ENCODE measurements at places on chromosomes 7 and 10.

GRCh38 chr7:94634502-94634901, 21.4 kb downstream of the SGCE start:
- no peak for DNase-seq

- DNase-seq: no peak
Measured at GRCh38 chr10:22978287-22978686, 50.4 kb downstream of the ARMC3 start.

- DNase-seq: peak; percentile 96
Measured at GRCh38 chr7:142568435-142569097, 180.7 kb upstream of the PRSS1 start.

DNA sequence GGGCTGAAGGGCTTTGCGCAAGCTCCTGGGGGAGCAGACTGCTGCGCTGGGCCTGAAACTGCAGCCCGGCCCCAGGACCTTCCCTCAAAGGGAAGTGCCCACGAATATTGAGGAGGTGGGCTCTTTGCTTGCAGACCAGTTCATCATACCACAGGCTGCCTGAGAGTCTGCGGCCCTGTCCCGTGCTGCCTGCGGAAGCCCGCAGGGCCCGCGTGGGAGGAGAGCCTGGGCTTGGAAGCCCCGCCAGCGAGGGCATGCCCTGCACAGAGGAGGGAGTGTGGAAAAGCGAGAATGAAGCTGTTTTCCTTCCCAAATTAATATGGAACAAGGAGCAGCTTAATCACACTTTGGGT, 83.6 kb upstream of the MKI67 start:
- DNase-seq: no peak

DNA sequence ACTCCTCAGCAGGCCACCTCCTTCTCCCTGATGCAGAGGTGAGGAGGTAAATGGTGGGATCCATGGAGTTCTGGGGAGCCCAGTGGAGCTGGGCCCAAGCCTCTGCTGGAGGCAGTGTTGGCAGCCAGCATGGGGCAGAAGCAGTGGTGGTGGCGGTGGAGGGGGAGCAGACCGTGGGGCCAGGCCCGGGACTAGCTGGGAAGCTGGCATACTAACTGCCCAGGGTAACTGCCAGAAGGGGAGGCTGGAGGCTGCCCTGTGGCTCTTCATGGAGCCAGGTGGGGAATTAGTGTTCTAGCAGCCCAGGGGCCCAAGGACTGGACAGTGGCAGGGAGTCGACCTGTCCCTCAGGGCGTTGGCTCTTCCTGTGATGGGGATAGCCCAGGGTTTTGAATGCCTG, 16.1 kb upstream of the SMARCD3 start:
- DNase-seq: no peak

- DNase-seq: no peak
Measured at GRCh38 chr7:141178486-141179135, 104.7 kb downstream of the TMEM178B start.

GRCh38 chr10:128400564-128400963, 274.3 kb upstream of the MKI67 start:
- no peak for DNase-seq

DNA sequence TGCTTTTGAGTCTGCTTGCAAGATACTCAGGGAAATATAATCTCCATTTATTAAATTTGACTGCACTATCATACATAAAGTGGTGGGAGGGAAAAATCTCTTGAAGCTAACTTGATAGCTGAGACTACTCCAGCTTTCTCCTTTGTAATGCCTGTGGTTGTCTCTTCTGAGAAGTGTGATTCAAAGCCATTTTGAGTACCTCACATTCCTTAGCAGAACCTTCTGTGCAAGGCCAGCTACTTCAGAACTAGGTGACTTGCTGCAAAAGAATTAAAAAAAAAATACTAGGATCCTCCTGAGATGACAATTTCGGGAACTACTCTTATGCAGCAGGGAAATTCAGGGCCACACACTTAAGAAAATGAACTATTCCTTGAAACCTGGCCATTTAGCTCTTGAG, 294.8 kb downstream of the MDFIC start:
- no peak for DNase-seq

DNA sequence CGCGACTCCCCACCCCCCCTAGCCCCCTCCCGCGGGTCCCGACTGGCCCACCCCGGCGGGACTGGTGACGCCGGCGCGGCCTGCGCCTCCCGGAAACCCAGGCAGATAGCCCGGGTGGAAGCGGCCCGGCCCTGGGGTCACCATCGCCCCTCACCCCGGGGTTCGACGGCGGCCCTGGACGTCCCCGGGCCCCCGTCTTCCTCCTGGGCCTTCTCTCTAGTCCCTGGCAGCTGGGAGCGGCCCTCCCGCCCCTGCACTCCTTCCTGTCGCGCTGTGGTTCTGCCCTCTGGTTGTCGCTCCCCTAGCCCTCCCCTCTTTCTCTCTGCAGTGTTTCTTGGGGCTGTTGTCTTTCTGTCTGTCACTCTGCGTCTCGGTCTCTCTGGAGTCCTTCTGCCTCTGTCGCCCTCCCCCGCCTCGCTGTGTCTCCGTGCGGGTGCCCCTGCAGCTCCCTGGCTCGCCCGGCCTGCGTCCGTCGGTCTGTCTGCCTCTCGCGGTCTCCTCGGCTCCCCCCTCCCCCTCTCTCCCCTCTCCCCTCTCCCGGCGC, 90.5 kb upstream of the PAX2 start:
- DNase-seq: no peak

- no peak for DNase-seq
Measured at GRCh38 chr7:85065888-85066485, 120.9 kb downstream of the SEMA3D start.

DNA sequence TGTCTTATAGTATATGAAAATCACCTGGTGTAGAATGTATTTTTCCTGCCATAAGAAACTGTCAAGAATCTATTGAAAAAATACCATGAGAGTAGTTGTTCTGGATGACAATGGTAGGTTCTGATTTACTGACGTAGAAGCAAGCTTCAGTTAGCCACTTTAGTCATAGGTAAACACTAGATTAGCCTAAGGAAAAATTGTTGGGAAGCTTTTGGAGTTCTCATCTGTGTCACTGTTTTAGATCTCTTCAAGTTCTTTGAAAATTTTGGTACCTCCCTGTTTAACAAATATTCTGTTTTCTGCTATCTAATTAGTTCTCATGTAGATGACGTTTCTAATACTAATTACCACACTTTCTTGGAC, 131.8 kb downstream of the ADK start:
- DNase-seq: no peak

DNA sequence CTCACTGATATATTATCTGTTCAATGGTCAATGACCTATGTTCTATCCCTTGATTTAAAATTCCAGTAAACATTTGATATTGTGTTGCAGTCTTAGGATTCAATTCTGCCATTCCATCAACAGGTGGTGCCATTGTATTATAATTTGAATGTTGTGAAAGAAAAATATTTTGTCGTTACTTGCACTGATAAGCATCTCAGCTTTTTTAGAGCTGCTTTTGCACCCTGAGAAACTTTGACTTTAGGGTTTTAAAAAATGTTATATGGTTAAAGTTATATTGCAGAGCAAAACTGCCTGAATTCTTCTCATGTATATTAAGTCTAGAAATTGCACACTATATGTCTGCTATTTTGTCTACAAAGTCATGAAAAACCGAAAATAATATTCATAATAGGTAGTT, 18.8 kb upstream of the MINDY3 start:
- peak; percentile 28 for DNase-seq

DNA sequence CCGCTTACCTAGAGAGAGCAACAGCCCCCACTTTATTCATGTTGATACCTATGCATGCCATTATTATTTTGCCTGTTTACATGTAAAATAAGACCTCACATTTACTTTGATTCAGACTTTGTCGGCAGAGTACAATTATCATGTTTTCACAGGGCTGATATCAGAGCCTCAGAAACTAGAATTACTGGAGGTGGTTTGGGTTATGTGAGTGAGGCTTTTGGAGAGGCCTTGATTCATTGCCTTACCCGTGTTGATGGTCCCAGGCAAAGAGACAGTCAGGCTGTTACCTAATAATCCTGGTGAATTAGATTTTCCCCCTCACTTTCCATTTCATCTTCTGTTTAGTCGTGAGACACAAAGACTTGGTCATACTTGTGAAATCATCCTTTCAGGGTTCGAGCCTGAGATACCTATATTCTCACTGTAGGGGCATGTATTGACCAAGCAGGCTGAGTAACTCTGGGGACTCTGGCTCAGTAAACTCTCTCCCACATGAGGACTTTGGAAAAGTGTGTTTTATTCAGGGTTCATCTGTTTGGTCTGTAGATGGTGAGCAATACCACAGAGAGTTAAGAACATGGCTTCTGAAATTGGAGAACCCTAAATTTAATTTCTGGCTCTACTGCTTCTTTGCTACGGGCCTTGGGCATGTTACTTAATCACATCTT, 150.9 kb downstream of the CELF2 start:
- no peak for DNase-seq

GRCh38 chr7:155255621-155256020, 42.1 kb upstream of the INSIG1 start:
- DNase-seq: peak; percentile 73

DNA sequence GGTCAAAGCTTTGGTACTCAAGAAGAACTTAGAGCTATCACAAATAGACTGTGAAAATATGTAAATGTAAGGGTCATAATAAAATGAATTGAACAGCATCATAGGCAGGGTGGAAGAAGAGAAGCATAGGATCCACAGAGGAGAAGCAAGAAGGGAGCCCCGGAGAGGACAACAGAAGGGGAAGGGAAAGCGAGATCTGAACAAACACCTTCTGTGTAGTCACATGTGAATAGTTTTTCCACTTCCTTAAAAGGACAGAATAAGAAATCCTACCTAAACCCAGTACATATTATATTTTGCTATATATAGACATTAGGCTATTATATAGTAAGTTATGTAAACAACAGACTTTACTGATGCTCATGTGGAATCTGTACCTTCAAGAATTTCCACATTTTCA, 160.2 kb downstream of the DKK1 start:
- no peak for DNase-seq

DNA sequence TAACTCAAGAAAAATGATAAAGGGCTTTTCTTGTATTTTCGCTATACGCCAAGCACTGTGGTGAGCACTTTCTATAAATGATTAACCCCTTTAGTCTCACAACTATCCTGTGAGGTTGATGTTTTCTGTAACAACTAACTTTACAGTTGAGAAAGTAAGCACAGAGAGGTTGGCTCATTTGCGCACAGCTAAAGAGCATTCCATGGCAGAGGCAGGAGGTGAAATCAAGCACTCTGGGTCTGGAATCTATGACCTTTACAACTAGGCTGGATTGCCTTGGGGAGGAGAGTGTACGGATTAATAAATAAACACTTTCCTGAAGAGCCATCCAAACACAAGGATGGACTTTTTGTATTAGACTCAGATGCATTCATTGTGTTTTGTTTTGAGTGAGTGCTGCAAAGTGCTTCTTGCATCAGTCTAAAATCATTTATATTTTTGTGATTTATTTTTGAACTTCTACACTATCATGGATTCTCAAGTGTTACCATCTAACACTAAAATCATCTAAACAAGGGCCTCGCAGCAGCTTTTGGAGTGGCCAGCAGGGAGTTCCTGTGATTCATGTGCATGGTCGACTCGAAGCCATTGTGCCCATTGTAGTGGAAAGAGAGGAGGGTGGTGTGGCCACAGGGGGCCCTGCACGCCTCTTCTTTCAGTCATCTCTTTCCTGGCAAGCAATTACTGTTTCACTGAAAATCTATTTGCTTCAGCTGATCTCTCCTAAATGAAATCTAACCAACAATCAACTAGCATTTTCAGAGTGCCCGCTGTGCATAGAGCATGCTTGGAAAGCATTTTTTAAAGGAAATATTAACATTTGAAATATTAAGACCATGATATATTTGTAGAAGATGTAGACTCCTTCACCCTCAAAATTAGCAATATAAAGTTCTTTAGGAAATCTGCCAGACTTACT, 633.4 kb upstream of the COBL start:
- no peak for DNase-seq

- no peak for DNase-seq
Measured at GRCh38 chr7:129671266-129671665, 59.7 kb downstream of the NRF1 start.

All from HCEC 1CT (cell line).